ENCODE measurements at places on chromosomes 4 and X. TPM values are rescaled to one million over a fixed set of nuclear protein-coding genes. Genes with fewer than 3 reads are reported as not detected.

DNA sequence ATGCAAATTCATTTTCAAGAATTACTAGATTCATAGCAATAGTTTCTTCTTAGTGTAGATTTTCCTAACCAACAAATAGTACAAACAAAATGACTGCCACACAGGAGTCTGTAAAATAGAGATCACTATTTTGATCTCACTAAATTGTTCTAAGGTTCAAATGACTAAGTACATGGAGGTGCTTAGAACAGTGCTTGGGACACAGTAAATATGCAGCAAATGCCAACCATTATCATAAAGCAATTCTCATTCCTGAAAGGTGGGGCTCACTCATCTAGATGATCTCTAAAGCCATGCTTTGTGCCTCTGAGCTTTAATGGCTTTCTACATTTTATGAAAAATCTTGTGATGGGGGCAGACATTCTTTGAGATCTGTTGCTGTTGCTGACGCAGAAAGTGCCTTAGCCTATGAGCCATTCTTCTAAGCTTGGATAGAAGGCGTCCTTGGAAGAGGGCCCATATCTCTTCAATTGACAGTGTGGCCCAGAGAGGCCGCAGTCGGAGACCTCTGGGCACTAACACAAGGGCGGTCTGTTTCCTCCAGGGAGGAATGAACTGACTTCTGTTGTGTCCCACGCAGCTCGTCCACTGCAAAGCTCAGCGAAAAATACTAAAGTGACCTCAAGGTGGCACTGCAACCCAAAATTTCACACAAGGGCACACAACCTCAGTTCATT, 23.5 kb downstream of the TLR10 start:
- H3K4me3 ChIP-seq = no peak overlapping the region
- DNase-seq = no peak
- peaks cover 5% of the 10 kb centered on the region for H3K4me1 ChIP-seq
- peak overlapping the region; percentile 51 for H3K27ac ChIP-seq
- no peaks in the 10 kb centered on the region for H3K27me3 ChIP-seq

DNA sequence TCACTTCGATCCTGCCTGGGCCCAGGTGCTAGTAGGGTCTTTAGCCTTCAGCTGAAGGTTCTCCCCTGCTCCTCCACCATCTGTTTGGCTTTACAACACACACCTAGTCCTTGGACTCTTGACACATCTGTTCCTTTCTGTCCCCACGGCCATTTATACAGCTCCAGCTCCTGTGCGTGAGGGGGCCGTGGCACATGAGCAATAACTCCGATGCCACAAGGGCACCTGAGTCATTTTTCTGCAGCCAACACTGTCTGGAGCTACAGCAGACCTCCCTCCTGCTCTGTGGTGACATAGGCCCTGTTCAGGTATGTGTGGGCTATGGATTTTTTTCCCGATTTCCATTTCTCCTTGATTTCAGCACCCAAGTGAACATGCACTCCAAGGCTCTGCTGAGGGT, 44.7 kb upstream of the BCOR start:
- H3K36me3 ChIP-seq = peaks cover 3% of the 10 kb centered on the region
- no peak for DNase-seq
- peaks cover 10% of the 10 kb centered on the region for H3K4me1 ChIP-seq
- no peak overlapping the region for H3K27ac ChIP-seq
- H3K27me3 ChIP-seq = no peaks in the 10 kb centered on the region

- no peaks in the 10 kb centered on the region for H3K36me3 ChIP-seq
- peaks cover 25% of the 10 kb centered on the region for H3K4me1 ChIP-seq
- H3K4me3 ChIP-seq = no peak overlapping the region
- H3K27me3 ChIP-seq = no peaks in the 10 kb centered on the region
- no peak for DNase-seq
Observed at GRCh38 chr4:76600447-76600846, 165.4 kb downstream of the SHROOM3 start.

DNA sequence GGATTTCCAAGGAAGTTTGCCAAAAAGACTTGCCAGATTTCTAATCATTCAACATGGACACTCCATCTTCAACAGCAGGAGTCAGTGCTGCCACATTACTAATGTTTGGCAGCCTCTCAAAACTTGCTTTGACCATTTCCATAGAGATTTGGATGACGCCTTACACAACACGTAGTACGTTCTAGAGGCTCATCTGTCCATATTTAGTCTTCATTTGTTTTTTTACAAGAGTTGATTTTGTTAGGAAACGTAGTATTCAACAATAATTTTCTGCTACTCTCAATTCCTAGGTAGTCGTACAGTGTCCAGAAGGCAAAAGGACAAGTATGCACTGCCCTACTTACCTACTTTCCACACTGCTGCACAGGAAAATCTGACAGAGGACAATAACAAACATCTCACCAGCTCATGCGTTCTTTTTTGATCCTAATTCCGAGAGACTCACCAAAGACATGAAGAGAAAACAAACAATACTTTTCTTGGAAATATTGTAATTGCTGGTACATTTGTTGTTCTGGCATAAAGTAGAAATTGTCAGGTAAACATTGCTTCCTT, 117.3 kb downstream of the SNCA start:
- no peaks in the 10 kb centered on the region for H3K36me3 ChIP-seq
- H3K4me3 ChIP-seq = no peak overlapping the region
- no peaks in the 10 kb centered on the region for H3K27me3 ChIP-seq
- H3K27ac ChIP-seq = no peak overlapping the region
- DNase-seq = no peak
- peaks cover 9% of the 10 kb centered on the region for H3K4me1 ChIP-seq

GRCh38 chr4:84493092-84493850, 5.8 kb downstream of the NKX6-1 start:
- H3K4me1 ChIP-seq = peaks cover 22% of the 10 kb centered on the region
- peak overlapping the region; percentile 55 for H3K27ac ChIP-seq
- H3K36me3 ChIP-seq = peaks cover 8% of the 10 kb centered on the region
- peaks cover 93% of the 10 kb centered on the region for H3K27me3 ChIP-seq

DNA sequence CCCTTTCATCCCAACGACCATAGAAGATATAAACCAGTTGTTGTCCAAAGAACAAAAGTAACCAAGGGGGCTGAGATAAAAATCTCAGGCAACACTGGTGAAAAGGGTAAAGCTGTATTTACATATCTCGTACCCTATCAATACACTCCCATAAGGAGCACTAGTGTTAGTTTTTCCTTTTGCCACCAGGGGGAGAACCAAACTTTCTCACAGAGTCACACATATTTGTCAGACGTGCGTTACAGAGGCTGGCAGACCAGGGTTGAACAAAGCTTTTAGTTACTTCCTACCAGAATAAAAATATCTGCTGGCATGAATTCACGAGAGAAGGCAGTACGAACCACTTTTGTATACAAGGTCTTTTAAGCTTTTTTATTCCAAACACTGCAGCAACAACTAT, 88.3 kb downstream of the AMELX start:
- no peaks in the 10 kb centered on the region for H3K36me3 ChIP-seq
- peaks cover 5% of the 10 kb centered on the region for H3K4me1 ChIP-seq
- no peak overlapping the region for H3K4me3 ChIP-seq
- no peak overlapping the region for H3K27ac ChIP-seq
- H3K27me3 ChIP-seq = no peaks in the 10 kb centered on the region

- H3K27me3 ChIP-seq = no peaks in the 10 kb centered on the region
- no peak overlapping the region for H3K27ac ChIP-seq
- no peak for DNase-seq
- no peaks in the 10 kb centered on the region for H3K4me1 ChIP-seq
- H3K4me3 ChIP-seq = no peak overlapping the region
Observed at GRCh38 chrX:136386826-136387225, 86.1 kb downstream of the ADGRG4 start.

DNA sequence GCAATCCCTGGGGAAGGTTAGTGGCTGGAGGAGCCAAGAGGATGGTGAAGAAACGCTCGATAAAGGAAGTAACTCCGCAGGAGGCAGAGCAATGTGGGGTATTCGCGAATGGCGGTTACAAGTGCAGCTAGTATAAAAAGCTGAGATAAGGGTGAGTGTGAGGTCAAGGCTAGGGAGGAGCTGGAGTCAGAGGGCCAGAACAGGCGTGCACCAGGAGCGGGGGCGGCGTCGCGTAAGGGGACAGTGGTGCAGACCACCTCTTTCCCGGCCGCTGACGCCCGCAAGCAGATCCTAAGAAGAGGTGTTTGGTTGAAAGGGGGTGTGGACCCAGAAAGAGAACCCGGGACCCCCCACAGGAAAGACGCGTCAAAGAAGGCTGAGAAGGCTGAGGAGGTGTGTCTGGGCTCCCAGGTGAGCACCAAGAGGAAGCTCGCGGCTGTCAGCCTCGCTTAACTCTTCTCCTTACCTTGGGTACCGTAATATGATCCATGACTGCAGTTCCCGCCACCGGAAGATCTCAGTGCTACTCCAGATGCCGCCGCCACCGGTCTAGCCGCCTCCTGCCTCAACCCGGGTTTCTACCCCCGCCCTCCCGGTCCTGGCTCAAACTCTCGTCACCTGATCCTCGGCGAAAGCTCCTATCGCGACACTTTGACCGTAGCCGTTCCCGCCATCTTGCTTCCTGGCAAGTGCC, at the start of gene MTMR8:
MTMR8 (minus strand) TSS at position 579 of the 694 bp plus-strand sequence; CDS start at position 490, 89 bp downstream.
- H3K36me3 ChIP-seq = no peaks in the 10 kb centered on the region
- H3K27ac ChIP-seq = peak within 1 kb of the TSS; percentile 67
- peak within 1 kb of the TSS; percentile 91 for H3K4me3 ChIP-seq
- H3K4me1 ChIP-seq = no peaks in the 10 kb centered on the region
- peak; percentile 76 for DNase-seq

- no peak for DNase-seq
- H3K36me3 ChIP-seq = no peaks in the 10 kb centered on the region
- H3K27me3 ChIP-seq = peaks cover 6% of the 10 kb centered on the region
- no peaks in the 10 kb centered on the region for H3K4me1 ChIP-seq
- no peak overlapping the region for H3K27ac ChIP-seq
Observed at GRCh38 chr4:26108054-26108453, 194.0 kb downstream of the SMIM20 start.

GRCh38 chr4:158964114-158964727, 138.7 kb upstream of the RAPGEF2 start:
- no peaks in the 10 kb centered on the region for H3K27me3 ChIP-seq
- no peak for DNase-seq
- no peak overlapping the region for H3K27ac ChIP-seq
- peaks cover 9% of the 10 kb centered on the region for H3K4me1 ChIP-seq
- no peak overlapping the region for H3K4me3 ChIP-seq

DNA sequence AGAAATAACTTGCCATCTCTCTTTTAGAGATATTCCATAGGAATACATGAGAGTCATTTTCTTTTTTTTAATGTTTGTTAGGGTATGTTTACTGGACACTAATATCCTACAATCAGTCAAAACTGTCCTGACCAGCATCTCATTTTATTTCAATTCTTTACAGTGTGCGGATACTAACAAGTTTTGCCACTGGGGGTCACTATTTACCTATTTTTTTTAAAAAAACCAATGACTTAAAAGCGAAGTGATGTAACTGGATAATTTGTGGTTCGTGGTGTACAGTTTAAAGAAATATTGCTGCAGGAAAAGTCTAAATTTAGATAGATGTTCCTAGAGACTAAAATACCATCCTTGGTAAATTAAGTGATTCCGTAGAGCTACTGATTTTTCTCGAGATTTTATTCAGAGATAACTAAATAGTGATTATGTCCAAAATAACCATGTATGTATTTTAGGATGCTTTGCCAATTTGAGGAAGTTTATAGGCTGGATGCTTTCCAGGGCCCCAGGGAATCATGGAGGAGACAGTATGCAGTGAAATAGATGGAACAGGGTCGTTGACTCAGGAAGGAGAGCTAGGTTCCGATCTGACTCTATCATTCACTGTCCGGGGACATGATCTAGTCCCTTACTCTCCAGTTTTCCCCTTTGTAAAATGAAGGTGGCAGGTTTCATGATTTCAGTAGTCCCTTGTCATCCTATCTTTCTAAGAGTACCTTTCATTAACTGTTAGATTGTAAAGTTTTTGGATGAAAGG, 34.0 kb upstream of the GNPDA2 start:
- H3K4me3 ChIP-seq = no peak overlapping the region
- no peaks in the 10 kb centered on the region for H3K4me1 ChIP-seq
- peaks cover 20% of the 10 kb centered on the region for H3K27me3 ChIP-seq
- no peak overlapping the region for H3K27ac ChIP-seq
- no peak for DNase-seq

The RIPPLY1 gene
- total RNA-seq = not detected

The SYN1 gene
- total RNA-seq = 4.2 TPM

The NLRP2B gene
- total RNA-seq = not detected

The SORBS2 gene
- 22.6 TPM for total RNA-seq

The GLRA2 gene
- total RNA-seq = 0.38 TPM
